ENCODE measurements at places on chromosomes 5 and 9. TPM values are rescaled to one million over a fixed set of nuclear protein-coding genes. Genes with fewer than 3 reads are reported as not detected.

Gene TMEM8B
- 6.7 TPM for total RNA-seq

Gene ECSCR
- total RNA-seq = 26.7 TPM

Gene COL23A1
- total RNA-seq = 0.55 TPM

Gene DTWD2
- total RNA-seq = 5.7 TPM

Gene BTNL8
- 0.96 TPM for total RNA-seq

Gene HBEGF
- total RNA-seq = 48.5 TPM

GRCh38 chr5:118596255-118596654, 392.1 kb downstream of the DTWD2 start:
- DNase-seq = no peak

GRCh38 chr9:100222674-100223073, 123.6 kb downstream of the INVS start:
- DNase-seq = no peak

DNA sequence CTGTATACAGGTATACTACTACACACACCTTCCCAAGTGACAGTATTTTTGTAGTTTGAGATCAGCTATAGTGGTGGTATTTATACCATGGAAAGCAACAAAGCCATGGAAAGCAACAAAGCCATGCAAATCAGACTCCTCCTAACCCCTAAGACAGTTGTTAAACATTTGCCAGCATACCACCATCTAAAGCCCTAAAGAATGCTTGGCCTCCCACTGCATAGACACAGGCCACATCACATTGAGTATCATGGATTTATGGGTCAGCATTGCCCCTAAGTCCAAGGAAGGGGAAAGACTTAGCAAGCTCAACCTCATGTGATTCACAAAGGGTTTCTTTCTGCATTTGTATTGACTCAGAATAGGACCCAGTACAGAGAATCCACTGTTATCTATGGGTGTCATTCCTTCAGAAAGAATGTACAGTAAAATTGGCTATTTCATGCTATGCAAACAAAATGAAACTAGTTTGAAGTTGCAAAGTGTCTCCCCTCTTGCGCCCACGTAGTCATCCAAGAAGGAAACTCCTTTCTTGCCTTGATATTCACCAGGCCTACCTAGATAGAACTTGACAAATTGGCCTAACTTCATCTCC, 70.4 kb upstream of the IQGAP2 start:
- no peak for DNase-seq

DNA sequence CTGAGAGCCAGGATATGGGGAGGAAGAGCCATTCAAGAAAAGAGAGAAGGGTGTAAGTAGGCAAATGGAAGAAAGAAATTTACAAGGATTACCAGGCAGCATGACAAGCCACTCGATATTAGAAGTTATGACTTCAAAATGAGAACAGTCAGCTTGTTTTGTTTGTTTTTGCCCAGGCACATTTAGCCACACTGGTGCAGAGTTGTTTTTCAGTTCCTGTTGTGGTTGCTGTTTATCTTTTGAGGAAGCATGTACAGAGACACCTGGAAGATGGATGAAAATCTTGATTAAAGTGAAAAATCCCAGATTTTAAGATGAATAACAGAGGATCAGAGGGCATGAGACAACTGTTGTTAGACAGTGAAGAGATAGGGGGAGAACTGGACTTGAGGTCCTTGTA, 199.1 kb downstream of the MTRR start:
- no peak for DNase-seq

DNA sequence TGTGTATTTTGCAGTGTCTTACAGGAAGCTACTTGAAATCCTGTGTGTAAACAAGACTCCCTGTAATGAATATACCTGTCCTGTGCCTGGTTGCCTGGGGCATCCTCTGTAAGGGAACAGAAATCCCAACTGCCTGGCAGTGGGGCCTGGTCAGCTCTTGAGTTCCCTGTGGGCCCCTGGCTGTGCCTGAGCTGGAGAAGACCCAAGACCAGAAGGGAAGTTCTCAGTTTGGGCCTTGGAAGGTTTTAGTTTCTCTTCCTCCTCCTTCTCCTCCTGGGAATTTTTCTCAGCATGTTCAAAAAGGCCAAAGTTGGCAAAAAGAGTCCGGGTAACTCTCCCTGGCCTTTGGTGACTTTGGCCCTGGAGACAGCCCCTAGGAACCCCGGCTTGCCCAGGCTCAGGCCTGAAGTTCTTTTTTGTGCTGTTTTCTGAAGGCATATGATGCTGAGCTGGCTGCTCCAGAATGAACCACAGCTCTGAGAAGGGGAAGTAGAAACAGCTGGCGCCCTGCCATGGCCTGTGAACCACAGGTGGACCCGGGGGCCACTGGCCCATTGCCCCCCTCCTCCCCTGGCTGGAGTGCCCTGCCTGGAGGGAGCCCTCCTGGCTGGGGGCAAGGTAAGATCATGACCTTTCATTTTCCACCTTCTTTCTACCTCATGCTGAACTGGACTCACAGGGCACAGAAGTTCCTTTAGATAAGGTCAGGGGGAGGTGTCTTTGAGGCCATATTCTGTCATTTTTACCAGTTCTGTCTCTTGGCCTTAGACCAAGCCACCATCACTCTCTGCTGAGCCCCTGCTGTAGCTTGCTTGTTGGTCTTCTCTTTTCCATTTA, 5.8 kb downstream of the TMEM268 start:
- DNase-seq = peak; percentile 47

- no peak for DNase-seq
These were observed 186.3 kb downstream of the NFIB start for GRCh38 chr9:14127656-14128055.

All from mesenteric fat pad (tissue), 1 donor.